ENCODE measurements at places on chromosomes 6 and 20. TPM values are rescaled to one million over a fixed set of nuclear protein-coding genes. Genes with fewer than 3 reads are reported as not detected.
A peak's percentile ranks its signal among the peaks of the same experiment; 100 is the strongest.

- H3K4me3 ChIP-seq: peak overlapping the region; percentile 26
- H3K27me3 ChIP-seq: no peaks in the 10 kb centered on the region
- peak; percentile 49 for DNase-seq
- peaks cover 56% of the 10 kb centered on the region for H3K4me1 ChIP-seq
These were observed 71.6 kb downstream of the NFATC2 start for GRCh38 chr20:51470907-51471411.

DNA sequence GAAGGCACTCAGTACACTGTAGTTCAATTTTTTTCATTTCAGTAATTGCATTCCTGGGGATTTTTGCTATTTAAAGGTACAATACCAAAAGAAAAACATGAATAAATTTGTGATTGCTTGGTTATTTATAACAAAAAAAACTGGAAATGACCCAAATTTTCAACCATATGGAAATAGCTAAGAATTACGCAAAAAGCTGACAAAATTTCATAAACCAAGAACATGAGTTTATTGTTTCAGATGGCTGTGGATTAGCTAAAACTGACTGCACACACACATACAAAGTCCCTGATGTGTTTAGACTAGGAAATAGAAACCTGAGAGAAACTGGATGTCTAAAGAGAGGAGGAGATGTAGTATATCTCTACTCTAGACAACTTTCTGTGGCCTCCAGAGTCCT lies 718.4 kb upstream of the CHD6 start:
- H3K4me3 ChIP-seq: no peak overlapping the region
- no peaks in the 10 kb centered on the region for H3K4me1 ChIP-seq
- no peaks in the 10 kb centered on the region for H3K36me3 ChIP-seq
- peaks cover 2% of the 10 kb centered on the region for H3K27me3 ChIP-seq
- DNase-seq: no peak

- no peaks in the 10 kb centered on the region for H3K36me3 ChIP-seq
- DNase-seq: peak; percentile 15
- H3K4me1 ChIP-seq: peaks cover 17% of the 10 kb centered on the region
- no peak overlapping the region for H3K27ac ChIP-seq
These were observed 103.3 kb downstream of the ARHGAP18 start for GRCh38 chr6:129606664-129607063.

DNA sequence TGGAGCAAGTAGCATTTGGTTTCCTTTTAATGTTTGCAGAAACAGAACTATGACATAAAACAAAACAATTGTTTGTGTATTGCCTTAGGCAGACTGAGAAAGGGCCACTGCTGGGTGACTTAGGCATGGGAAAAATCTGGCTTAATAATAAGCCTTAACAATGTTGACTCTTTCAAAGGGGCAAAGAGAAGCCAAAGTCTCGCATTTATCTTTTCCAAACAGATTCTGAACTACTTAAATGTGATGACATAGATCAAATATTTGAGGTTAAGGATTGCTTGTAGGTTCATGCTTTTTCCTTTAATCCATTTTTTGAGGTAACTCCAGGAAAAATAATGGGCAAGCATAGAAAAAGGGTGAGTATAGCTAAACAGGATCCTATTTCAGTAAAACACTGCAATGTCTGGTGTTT lies 39.6 kb downstream of the ADAT2 start:
- no peak for DNase-seq
- no peaks in the 10 kb centered on the region for H3K4me1 ChIP-seq
- H3K27me3 ChIP-seq: no peaks in the 10 kb centered on the region
- H3K4me3 ChIP-seq: no peak overlapping the region
- H3K27ac ChIP-seq: no peak overlapping the region
- H3K36me3 ChIP-seq: no peaks in the 10 kb centered on the region

GRCh38 chr20:62134735-62135231 lies 8.4 kb downstream of the PSMA7 start:
- peaks cover 68% of the 10 kb centered on the region for H3K36me3 ChIP-seq
- H3K27ac ChIP-seq: no peak overlapping the region
- DNase-seq: no peak
- no peaks in the 10 kb centered on the region for H3K27me3 ChIP-seq
- H3K4me1 ChIP-seq: peaks cover 27% of the 10 kb centered on the region

DNA sequence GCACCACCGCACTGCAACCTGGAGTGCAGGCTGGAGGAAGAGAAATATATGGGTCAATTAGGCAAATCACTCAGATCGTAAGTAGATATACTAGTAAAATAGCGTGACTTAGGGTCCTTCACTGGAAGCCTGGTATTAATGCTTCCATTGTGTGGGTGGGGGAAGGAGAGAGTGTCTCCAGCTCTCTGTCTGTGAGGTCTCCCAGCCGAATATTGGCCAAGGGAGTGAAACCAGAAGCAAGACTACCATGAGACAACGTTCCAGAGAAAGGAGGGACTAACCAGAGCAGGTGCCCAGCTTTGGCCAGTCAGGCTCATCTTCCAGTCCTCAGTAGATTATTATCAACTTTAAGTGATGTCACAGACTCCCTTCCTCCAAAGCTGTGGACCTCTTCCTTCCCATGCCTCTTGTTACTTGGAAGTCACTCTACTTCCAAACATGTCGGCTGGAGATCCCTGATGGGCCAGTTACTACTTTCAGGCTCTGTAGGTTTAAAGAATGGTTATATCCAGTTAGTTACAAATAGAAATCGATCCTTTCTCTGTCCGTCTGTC lies 28.8 kb downstream of the MTHFD1L start:
- no peaks in the 10 kb centered on the region for H3K27me3 ChIP-seq
- no peak for DNase-seq
- H3K36me3 ChIP-seq: peaks cover 48% of the 10 kb centered on the region
- peaks cover 26% of the 10 kb centered on the region for H3K4me1 ChIP-seq

DNA sequence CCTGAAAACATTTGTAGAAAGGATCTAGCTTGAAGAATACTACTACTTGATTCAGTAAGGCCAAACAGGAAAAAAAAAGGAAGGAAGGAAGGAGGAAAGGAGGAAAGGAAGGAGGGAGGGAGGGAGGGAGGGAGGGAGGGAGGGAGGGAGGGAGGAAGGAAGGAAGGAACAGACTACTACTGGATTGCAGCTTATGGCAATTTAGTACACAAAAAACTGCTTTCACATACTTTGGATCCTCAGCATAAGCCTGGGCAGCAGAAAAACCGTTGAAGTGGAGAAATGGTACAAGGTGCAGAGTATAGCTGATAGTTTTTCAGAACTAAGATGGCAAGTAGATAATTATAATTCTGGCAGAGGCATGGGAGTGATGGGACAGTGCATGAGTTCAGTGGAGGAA lies 201.6 kb downstream of the BTBD9 start:
- peaks cover 3% of the 10 kb centered on the region for H3K36me3 ChIP-seq
- H3K4me3 ChIP-seq: no peak overlapping the region
- H3K27ac ChIP-seq: no peak overlapping the region
- no peak for DNase-seq
- no peaks in the 10 kb centered on the region for H3K27me3 ChIP-seq

- peak within 1 kb of the TSS; percentile 91 for H3K27ac ChIP-seq
- peaks cover 17% of the 10 kb centered on the region for H3K36me3 ChIP-seq
- H3K4me1 ChIP-seq: peaks cover 22% of the 10 kb centered on the region
- peak within 1 kb of the TSS; percentile 84 for H3K4me3 ChIP-seq
- peak; percentile 80 for DNase-seq
- H3K27me3 ChIP-seq: no peaks in the 10 kb centered on the region
These were observed at the start of gene FUCA2 for GRCh38 chr6:143510991-143511891. Gene FUCA2 (minus strand): TSS chr6:143511720. CDS start chr6:143511634, 86 bp downstream.

DNA sequence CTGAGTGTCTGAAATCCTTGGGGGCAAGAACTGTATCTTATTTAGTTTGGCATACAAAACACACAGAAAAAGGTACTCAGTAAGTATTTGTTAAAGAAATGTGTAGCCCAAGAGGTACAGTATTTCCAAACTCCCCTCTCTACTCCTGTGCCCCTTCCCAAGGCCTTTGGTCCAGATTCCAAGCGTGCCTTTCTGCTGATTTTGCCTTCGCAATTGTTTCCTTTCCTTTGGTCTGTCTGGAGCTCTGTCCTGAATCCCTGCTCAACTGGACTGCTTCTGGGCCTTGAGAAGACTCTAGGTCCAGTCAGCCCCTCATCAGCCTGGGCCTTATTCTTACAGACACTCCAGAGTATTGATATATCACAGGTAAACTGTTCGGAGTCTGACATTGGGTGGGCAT lies 122.2 kb upstream of the SYNCRIP start:
- no peak for DNase-seq
- peaks cover 2% of the 10 kb centered on the region for H3K27me3 ChIP-seq
- no peak overlapping the region for H3K27ac ChIP-seq
- no peaks in the 10 kb centered on the region for H3K4me1 ChIP-seq

HTR1B gene
- not detected for total RNA-seq

PSORS1C2 gene
- total RNA-seq: not detected

MUC21 gene
- total RNA-seq: not detected
